NCI-H2227 treated with DMSO at 0.1 percent for 48 hours (cell line): ENCODE measurements at places on chromosomes 7 and 10.

GRCh38 chr10:58017719-58018367 lies 249.9 kb downstream of the IPMK start:
- no peak for DNase-seq

DNA sequence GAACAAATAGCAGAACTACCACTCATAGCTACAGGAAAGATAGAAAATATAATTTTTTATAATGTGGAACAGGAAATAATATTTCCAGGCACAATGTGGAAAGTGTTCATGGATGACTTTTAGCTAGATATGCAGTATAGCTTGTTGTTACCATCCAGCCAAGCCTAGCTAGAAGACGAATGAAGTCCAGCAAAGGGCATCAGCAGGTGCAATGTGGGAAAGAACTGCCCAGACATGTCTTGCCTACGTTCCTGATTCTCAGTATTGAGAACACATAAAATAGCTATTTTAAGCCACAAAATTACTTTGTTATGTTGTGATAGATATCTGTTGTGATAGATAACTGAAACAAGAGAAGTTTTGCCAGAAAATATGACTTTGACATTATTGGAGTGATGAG lies 1690.0 kb upstream of the LRRTM3 start:
- no peak for DNase-seq

DNA sequence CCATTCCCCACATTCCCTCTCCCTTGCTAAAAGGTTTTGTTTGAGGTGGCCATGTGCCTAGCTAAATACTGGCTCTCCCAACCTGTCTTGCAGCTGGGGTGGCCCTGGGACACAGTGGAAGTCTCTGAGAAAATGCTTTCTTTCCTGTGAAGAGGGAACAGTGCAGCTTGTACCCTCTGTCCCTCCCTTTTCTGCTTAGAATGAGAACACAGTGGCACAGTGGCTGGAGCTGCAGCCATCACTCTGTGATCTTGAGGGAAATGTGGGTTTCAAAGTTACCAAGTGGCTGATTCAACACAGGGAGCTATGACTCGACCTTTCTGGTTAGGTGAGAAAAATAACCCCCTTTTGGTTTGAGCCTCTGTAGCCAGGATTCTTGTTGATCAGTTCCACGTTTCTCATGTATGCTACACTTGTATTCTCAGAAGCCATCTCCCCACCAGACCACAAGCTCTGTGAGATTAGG lies 62.7 kb upstream of the CARD11 start:
- no peak for DNase-seq

GRCh38 chr10:33196377-33196706 lies 138.1 kb downstream of the NRP1 start:
- no peak for DNase-seq

GRCh38 chr10:132212816-132213215 lies 26.1 kb downstream of the DPYSL4 start:
- DNase-seq = no peak

- no peak for DNase-seq
These were observed 26.8 kb upstream of the CYP2C8 start for GRCh38 chr10:95096143-95096542.

- DNase-seq = no peak
These were observed 148.2 kb upstream of the TNS3 start for GRCh38 chr7:47730142-47730541.

DNA sequence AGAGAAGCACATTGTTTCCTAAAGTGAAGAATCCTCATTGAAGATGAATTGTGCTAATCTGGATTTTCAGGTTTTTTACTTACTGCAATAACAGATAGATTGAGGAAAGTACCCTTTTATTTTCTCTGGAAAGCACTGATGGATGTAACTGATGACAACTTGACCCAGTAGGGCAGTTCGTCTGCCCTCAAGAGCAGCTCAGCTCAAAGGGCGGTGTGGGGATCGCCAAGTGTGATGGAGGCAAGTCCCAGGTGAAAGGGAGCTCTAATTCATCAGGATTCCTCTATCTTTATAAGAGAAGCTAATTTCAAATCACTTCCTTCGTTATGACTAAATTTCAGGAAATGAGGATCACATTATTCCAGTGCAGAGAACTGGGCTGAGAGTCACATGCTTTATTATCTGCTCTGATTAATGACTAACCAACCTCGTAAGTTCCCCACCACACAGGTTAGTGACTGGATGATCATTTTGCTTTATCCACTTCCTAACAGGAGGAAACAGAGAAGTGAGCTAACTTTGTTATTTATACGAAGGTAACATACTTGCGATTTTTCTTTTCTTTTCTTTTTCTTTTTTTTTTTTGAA lies 98.8 kb downstream of the PFKFB3 start:
- no peak for DNase-seq

GRCh38 chr7:114708646-114709045 lies 213.2 kb upstream of the MDFIC start:
- DNase-seq = no peak

- no peak for DNase-seq
These were observed 495.5 kb upstream of the MGMT start for GRCh38 chr10:128971374-128972035.

DNA sequence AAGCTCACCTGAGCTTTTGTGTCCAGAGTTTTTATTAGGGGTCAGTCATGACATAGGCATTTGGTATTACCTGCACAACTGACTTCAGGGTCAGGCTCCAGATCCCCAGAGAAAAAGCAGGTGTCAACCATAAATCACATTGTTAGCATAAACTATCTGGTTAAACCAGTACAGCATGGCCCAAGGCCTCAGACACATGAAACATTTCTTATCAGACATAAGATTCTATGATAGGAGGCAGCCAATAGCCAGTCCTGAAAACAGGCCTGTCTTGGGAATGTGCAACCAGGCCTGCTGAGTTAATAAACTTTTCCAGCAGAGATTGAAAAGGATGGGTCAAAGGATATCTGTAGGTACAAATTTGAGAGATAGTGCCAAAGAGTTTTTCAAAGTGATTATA lies 116.1 kb downstream of the TPST1 start:
- no peak for DNase-seq

GRCh38 chr10:90326498-90327267 lies 531.2 kb downstream of the HTR7 start:
- DNase-seq = no peak

DNA sequence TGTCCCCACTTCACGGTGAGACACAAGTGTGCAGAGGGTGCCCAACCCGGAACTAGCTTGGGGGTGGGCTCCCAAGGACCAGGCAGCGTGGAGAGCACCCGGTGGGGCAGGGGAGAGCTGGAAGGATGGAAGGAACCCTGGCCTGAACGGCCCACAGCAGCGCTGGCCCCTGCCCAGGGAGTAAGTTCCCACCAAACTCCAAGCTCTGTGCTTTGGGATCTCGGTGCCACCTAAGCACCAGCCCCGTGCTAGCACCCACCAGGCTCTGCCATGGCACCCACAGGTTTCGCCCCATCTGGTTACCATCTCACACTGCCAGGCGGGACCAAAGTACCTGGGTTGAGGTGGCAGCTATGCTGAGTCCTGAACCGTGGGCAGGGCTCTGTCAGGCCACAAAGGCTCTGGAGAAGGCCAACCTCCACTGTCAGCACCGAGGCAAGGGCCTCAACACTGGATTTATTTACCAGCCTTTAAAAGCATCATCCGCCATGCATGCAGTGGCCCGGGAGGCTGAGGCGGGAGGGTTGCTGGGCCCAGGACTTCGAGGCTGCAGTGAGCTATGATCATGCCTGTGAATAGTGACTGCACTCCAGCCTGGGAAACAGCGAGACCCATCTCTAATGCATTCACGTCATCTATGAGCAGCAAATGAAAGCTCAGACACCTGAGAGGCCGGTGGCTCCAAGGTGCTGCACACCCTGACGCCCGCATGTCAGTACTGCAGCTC lies 16.0 kb downstream of the GPER1 start:
- DNase-seq = no peak

DNA sequence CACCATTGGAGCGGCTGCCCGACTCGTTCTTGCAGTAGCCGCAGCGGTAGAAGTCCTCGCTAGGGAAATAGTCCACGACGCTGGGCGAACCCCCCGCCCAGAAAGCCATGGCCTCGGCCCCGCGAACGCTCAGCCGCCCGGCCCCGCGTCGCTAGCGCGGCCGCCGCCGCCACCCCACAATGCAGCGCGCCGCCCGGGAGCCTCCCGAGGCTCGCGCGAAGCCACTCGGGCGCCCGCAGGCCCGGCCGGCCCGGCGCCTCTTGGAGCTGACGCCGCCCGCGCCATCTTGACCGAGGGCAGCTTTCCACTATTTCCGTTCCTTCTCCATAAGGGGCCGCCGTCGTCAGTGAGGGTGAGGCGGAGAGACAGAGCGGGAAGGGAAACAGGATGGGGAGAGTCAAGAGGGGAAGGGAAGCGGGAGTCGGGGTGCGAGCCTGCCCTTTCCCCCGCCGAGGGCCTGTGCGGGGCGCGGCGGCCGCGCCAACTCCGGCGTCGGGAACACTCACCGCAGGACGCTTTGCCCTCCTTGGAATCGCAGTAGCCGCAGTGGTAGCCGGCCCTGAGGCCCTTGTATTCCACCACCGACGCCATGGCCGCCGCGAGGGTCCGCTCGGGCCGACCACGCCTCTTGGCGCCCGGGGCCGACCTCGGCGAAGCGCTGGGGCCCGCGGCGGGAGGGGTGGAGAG lies at the start of gene ATE1:
TSS of gene ATE1 (minus strand) at position 191 of the 687 bp plus-strand sequence. CDS start at position 109, 82 bp downstream.
- DNase-seq = peak; percentile 81

DNA sequence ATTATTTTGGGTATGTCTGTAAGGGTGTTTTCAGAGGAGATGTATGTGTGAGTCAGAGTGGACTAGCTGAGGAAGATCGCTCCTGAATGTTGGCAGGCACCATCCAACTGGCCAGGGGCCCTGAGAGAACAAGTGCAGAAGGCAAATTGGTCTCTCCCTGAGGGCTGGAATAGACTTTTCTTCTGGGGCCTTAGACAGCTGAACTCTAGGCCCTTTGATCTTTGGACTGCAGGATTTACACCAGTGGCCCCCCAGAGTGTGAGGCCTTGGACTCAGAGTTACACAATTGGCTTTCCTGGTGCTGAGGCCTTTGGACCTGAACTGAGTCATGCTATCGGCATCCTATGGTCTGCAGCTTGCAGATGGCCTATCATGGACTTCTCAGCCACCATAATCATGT lies 217.2 kb downstream of the REEP3 start:
- no peak for DNase-seq

DNA sequence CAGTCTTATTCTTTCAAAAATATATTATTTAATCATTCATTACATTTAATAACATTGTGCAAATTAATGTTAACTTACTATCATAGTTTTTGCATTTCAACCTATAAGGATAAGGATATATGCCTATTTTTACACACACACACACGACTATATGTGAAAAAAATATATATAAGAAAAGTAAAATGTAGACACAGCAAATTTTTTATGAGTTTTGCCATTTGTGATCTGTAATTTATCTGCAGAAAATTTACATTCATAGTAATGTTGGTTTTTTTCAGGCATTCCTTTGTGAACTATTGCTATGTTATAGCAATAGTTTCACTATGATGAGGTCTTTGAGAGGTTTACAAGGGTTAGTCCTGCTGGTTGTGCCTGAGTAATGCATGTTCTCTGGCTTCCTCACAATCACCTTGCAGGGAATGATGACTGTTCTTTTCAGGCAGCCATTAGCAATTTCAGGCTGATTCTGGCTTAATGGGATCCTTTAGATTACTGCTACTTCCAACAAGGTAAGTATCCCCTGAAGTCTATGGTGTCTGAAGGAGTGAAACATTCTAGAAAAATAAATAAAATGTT lies 183.7 kb upstream of the CDK1 start:
- peak; percentile 11 for DNase-seq

DNA sequence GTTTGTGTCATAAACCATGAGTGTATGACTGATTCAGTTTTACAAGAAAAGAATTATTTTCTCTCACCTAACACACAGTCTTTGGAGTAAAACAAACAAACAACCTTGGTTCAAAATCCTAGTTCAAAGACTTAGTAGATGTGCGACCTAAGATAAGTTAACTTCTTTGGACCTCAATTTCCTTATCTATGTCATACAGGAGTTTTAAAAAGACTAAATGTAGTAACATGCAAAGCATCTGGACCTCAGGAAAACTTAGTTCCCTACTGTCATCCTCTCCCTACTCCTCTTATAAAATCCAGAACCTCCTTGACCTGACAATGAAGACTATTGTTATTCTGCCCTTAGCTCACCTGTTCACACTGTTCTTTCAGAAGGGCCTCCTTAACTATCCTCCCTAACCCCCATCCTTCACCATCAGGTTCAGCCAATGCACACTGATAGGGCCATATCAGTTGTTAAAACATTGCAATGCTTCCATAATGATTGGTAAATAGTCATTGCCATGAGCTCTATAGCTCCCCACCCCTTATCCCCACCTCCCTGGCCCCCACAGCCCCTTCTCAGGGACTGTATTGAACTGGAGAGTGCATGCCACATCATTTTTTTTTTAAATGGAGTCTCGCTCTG lies 28.8 kb upstream of the CCNJ start:
- DNase-seq = no peak

GRCh38 chr7:24948739-24949138 lies 31.2 kb downstream of the OSBPL3 start:
- no peak for DNase-seq

- DNase-seq = peak; percentile 4
These were observed 69.0 kb upstream of the PDCD4 start for GRCh38 chr10:110802551-110803238.
